A172 (cell line): ENCODE measurements at places on chromosomes 12 and 14. TPM values are rescaled to one million over a fixed set of nuclear protein-coding genes. Genes with fewer than 3 reads are reported as not detected.

GRCh38 chr14:76581592-76581991 is 179.7 kb upstream of the VASH1 start:
- DNase-seq: no peak

DNA sequence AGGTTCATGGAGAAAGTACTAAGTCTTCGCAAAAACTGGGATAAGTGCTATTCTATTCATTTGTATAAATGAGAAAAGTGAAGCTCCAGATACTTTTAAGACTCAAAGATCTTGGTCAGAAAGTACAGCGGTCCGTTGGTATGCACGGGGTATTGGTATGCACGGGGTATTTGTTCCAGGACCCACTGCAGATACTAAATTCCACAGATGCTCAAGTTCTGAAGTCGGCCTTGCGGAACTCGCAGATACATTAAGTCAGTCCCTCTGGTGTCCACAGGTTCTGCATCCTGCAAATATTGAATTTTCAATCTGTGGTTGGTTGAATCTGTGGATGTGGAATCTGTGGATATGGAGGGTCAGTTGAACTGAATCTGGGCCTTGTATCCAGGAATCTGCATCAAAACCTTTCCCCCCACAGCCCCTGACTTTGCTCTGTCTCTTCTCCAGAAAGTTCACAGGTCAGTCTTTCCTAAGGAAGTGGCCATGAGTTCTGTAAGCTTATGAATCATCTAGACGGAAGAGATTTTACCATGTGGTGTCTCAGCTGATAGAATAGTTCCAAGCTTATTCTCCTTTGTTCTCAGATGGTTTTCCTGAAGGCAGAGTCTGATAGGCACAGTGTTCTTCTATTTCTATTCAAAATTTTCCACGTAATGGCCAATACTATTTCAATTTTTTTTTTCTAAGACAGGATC is 274.7 kb downstream of the NEDD1 start:
- no peak for DNase-seq

- DNase-seq: no peak
Observed at GRCh38 chr12:6927379-6928021, at the start of gene ATN1. Gene ATN1, plus strand, starts transcription at chr12:6927959. Its CDS starts 6,043 bp downstream, at chr12:6934002.

DNA sequence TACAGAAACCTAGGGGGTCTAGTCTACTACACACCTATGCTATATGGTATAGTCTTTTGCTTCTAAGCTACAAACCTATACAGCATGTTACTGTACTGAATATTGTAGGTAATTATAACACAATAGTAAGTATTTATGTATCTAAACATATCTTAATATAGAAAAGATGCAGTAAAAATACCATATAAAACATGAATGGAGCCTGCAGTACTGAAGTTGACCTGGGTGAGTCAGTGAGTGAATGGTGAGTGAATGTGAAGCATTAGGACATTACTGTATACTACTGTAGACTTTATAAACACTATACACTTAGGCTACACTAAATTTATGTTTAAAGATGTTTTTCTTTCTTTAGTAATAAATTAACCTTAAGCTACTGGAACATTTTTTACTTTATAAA is 13.1 kb upstream of the ABCD2 start:
- no peak for DNase-seq

DNA sequence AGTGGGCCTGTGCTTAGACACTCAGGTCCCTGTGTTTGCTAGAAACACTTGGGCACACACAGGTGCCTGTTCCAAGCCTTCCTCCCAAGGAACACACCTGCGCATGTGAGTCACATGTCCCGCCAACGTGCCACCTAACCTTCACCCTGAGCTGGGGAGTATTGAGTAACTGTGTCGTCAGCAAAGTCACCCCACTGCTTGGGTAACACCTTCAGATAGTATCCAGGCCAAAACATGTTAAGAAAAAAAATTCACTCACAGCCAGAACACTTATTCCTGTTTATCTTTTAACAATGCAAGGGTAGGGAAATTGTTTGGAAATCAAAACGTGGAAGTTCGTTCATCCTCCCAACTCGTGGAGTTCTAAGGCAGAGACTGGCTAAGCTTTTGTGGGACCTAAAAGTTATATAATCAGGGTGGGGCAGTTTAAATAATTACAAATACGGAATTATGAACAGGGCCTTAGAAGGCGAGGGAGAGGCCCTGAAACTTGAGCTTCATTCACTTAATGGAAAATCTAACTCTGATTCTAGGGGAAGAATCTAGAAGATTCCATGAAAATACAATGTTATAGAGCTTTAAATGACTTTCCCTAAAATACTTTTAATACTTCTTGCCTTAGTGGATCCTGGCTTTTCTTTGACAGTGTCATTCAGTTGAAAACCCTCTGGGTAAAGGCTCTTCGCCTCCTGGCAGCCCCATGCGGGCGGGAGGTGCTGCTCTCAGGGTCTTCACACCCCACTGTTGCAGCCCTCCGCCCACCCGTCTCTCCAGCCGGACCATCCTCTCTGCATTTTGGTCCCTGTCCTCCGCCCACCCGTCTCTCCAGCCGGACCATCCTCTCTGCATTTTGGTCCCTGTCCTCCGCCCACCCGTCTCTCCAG is 30.3 kb upstream of the ADIPOR2 start:
- DNase-seq: no peak

GRCh38 chr14:94126800-94127199 is 2.6 kb downstream of the IFI27L2 start:
- no peak for DNase-seq

FAM161B gene
- total RNA-seq: 1.5 and 2.7 TPM in 2 replicates

DNA sequence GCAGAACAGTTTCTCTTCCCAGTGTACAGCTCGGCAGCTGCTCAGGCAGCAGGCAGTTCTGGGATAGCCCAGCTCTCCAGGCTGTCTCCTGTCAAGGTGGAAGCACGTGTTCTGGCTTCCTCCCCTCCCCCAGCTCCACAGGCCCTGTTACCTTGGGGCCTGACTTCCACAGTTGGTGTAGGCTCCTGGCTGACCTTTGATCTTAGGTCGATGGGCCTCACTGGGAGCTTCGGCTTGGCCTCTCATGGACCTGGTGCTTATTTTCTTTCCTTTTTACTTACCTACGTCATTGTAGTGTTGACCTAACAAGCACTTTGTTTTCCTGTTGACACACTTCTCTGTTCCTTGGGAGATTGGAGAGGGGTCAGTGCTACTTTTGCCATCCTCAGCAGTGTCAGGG is 17.0 kb downstream of the DLST start:
- DNase-seq: no peak

TCL1B gene
- not detected in 2 replicates for total RNA-seq

DNA sequence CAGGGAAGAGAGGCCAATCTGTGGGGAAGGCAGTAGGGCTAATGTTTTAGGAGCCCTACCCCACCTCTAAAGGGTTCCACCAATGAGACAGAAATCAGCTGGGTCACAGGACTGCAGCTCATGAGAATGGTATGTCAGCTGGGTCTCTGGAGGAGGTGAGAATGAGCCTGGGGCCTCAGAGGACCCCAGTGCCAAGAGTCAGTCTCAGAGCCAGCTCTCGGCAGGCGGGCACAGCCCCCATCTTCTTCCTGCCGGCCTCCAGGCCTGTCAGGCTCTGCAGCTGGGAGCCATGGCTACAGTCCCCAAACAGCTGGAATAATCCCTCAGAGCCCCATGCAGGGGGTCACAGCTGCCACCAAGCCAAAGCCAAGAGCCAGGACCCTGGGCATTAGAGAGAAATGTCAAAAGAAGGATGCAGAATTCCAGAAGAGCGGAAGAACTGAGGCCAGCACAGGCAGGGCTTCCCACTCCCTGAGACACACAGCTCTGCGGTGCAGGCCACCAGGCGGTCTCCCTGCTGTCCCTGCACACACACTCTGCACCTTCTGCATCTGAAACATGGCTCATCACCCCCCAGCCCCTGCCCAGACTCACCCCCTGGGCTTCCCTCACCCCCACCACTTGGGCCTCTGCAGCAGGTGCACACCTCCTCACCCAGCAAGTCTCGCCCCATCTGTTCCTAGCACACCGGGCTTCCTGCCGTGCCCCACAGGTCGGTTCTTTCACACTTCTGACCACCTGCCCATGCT is 26.0 kb downstream of the ITPK1 start:
- DNase-seq: no peak

IL22 gene
- total RNA-seq: not detected in 2 replicates

DNA sequence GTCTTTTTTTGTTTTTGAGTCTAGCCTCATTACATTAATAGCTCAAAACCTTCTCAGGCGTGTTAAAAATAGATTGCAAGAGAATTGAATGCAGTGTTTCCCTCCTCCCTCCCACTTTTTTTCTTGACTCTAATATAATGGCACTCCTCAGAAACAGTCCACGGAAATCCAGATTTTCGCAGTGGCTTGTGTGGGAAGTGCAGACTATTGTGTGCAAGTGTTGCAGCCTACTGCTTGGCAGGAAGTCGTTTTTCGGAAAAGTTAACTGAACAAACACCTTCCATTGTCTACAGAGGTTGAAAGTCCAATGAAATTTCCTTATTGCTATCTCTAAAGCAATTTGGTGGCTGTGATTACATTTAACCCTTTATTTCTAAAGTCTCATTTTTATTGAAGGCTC is 147.9 kb upstream of the E2F7 start:
- no peak for DNase-seq

DHRS4L2 gene
- 6.9 TPM in 2 replicates for total RNA-seq

GRCh38 chr14:68377459-68377858 is 415.4 kb downstream of the ZFP36L1 start:
- DNase-seq: no peak

DNA sequence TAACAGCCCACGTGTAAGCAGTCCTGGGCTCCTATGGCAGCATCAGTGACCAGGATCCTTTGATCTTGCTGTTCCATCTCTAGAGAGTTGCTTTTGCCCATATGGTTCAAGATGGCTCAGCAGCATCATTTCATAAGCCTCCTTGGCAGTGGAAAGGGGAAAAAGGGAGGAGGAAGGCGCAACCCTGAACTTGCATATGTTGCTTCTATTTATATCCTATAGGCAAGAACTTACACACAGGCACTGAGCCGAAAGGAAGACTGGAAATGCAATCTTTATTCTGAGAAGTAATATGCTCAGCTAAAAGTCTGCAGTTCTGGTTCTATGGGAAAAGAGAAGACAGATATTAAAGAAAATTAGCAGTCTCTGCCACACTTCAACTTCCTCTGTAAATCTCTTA is 167.7 kb upstream of the PLXNC1 start:
- no peak for DNase-seq

- no peak for DNase-seq
Observed at GRCh38 chr12:89247967-89248366, 104.3 kb downstream of the DUSP6 start.
